ENCODE measurements at places on chromosomes 4 and X.

DNA sequence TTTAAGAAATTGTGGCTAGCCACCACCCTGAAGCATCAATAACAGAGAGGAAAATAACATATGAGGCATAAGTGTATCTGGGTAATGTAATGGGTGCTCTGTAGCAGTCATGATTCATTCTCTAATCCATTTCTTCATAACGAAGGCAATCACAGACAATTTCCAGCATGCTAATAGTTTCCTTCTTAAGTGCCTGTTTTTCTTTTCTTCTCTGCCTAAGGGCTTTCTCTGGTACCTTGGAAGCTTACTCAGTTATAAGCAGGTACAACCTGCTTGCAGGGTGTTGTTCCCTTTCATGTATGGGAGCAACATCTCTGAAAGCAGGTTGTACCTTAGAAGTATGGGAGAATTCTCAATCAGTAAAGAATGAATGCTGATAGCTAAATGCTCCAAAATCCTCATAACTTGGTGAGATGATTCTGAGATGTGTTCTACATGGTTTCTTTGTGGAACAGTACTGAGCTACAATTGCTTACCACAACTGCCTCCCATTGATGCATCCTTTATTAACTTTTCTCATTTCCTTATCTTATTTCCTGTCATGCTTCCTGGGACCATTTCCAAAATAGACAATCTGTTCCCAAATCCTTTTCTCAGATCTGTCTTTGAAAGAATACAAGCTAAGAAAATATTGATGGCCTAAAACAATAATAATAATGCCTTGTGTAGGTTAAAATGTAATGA, 247.6 kb downstream of the PAPSS1 start:
- DNase-seq = no peak

GRCh38 chrX:17778997-17779396, 41.7 kb downstream of the SCML1 start:
- DNase-seq = no peak

DNA sequence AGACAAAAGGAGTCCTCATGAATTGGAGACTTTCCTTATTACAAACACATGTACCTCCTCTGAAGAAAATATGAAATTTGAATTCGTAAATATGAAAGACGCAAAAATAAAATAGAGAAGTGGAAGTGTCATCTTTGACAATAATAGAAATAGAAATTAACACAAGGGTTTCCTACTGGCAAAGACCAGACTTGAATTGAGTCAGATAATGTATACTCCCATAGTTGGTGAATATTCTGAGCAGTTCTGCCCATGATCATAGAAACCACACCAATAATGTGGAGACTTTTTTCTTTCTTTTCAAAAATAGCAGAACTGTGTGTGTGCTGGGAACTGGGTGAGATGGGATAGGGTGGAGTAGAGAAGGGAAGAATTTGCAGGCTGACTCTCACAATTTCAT, 277.7 kb upstream of the TET2 start:
- peak; percentile 53 for DNase-seq

DNA sequence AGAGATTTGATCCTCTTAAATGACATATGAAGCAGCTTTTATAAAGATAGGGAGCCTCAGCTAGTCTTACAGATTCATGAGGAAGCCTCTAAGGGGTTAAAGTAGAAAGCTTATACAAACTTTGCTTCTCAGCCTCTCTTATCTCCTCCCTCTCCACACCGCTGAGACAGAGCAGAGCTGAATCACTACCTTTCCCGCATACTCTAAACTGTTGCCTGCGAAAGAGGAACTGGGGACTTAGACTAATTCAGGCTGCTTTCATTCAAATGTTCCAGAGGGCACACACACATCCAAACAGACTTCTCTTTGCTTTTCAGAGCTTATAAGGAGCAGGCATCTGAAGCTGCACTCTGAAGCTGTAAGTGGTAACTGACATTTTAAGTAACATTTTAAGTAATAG, at the start of gene SERTM2:
SERTM2 (plus strand) TSS at position 169 of the 400 bp plus-strand sequence. CDS start 7,213 bp downstream, outside the sequence.
- DNase-seq = peak; percentile 1

DNA sequence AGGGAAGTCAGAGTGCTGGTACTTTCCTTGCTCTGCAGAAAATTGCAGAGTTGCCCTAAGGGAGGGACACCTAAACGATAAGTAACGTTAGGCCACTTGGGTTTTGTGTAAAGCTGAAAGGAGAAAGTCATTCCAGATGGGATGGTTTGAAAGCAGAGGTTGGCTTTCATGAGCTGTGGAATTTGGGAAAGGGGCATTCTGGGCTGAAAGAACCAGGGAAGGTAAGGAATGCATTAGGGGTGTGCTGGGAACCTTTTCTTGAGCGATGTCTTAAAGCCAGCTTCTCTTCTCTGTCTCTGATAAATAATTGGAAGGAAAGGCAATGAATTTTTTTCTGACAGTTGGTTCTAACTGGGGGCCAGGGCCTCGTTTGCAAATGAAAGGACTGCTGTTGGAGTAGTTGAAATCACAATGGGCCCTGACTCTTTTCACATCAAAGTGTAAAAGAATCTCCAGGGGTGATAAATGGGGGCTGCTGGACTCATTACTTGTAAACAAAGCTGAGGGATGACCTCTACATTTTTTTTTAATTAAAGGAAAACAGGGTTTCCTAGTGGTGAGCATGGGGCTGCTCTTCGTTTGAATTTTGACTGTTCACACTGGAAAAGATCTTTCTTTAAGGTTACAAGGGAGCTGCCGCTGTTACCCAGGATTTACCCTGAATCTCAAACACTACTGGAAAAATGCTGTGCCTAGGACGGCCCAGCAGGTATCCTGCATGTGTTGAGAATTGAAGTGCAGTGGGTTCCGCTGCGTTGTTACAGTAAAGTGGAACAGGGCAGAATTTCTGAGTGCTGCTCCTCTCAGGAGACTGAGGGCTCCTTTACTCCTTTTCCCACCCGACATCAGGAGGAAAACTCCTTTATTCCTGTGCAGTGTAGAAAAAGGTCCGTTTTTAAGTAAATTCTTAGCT, 25.0 kb downstream of the AFF1 start:
- DNase-seq = no peak

- no peak for DNase-seq
These were observed 132.4 kb upstream of the USP9X start for GRCh38 chrX:40952855-40953254.

DNA sequence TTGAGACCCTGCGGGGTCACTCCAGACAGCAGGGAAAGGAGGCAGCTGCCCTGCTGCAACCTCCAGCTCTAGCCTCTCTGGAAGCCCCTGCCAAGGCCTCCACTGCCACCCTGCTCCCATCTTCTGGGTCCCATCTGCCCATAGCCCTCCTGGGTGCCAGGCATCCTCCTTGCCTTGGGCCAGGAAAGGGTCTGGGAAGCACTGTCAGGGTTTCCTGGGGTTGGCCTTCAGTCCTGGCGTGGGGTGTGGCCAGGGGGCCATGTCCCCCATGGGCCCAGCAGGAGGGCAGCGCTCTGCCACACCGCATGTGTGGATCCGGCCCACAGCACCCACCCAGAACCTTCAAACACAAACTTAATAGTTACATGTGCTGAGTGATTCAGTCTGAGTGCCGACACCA, 3.4 kb upstream of the CPLX1 start:
- DNase-seq = no peak

GRCh38 chrX:130402208-130402684, 459 bp downstream of the RBMX2 start:
- no peak for DNase-seq

GRCh38 chr4:142092941-142093340, 456.6 kb downstream of the IL15 start:
- DNase-seq = no peak

- no peak for DNase-seq
These were observed 105.4 kb downstream of the POLA1 start for GRCh38 chrX:24799078-24799477.

- no peak for DNase-seq
These were observed 135.5 kb downstream of the PALLD start for GRCh38 chr4:168632301-168632725.

DNA sequence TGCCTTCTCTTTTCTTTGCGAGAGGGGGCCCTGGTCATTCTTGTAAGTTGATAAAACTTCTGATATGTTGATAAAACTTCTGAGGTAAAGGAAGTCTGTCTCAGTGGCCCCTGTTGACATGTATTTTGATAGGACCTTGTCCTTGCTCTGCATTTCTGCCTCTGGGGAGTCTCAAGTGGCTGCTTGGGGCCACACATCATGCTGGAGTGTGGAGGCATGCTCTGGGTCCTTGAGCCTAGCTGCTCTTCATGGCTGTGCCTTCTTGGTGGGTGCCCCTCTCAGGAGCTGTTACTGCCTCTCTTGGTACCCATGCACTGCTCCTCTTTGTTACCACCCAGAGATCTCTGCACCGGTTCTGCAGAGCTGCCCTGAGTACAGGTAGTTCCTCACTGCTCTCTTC, 14.2 kb downstream of the NSD2 start:
- no peak for DNase-seq

GRCh38 chr4:66014146-66014765, 344.0 kb upstream of the EPHA5 start:
- DNase-seq = no peak

GRCh38 chrX:20796450-20796849, 529.7 kb upstream of the RPS6KA3 start:
- DNase-seq = no peak

GRCh38 chr4:2604614-2605013, 68.2 kb downstream of the FAM193A start:
- no peak for DNase-seq

GRCh38 chrX:1358793-1359476, 22.4 kb downstream of the IL3RA start:
- DNase-seq = no peak

DNA sequence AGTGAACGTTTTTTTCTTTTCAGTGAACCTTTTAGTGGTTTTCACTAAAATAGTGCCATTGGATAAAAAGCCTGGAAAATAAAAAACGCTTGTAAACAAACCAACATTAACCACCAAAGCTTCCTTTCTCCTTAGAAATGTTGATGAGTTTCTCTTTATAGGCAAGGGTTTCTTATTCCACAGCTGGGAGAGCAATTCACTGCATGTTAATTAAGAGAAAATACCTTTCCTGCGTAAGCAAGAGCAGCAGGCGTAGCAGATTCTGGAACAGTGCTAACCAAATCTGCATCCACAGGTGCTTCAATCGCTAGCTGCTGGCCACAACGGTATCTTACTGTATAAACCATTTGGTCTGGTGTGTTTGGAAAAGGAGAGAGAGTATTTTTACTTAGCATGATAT, 13.3 kb upstream of the AASDH start:
- DNase-seq = no peak

GRCh38 chr4:59818656-59819055, 1381.5 kb upstream of the ADGRL3 start:
- DNase-seq = peak; percentile 19

GRCh38 chr4:56409511-56410090, 22.3 kb upstream of the AASDH start:
- no peak for DNase-seq

GRCh38 chr4:43380093-43380492, 487.6 kb downstream of the GRXCR1 start:
- no peak for DNase-seq

DNA sequence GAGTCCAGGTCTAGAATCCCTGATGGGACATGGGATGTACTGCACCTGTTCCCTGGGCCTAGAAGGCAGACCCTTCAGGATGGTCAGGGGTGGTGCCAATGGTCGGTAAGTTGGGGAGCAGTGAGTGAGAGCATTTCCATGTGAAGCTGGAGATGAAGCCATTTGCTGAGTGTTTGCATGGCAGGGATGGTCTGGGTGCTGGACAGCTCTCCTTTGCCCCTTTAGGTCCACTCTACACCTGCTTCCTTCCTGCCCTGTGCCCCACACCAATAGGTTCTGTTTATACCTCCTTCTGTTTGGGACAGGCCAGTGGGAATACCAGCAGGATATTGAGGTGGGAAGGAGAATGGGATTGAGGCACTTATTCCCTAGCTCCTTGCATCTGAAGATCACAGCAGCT, 181.3 kb downstream of the STK32B start:
- DNase-seq = no peak

DNA sequence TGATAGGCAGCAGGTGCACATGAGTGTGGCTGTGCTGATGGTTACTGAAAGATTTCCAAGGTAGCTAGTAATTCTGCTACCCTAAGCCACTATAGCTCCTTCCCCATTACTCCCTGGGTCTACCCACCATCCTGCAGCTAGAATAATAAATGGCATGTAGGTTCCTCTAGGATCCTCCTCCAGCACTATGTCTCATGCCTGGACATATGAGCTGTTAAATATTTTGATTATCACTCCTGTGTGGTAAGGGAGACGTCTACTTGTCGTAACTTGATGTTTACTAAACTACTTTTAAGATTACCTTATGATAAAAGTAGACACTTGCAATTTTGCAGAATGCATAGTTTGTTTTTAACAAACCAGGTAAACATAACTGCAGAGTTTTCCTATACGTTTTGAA, 35.5 kb downstream of the TET2 start:
- DNase-seq = no peak

- no peak for DNase-seq
These were observed 871 bp upstream of the SLITRK2 start for GRCh38 chrX:145816601-145817315.

DNA sequence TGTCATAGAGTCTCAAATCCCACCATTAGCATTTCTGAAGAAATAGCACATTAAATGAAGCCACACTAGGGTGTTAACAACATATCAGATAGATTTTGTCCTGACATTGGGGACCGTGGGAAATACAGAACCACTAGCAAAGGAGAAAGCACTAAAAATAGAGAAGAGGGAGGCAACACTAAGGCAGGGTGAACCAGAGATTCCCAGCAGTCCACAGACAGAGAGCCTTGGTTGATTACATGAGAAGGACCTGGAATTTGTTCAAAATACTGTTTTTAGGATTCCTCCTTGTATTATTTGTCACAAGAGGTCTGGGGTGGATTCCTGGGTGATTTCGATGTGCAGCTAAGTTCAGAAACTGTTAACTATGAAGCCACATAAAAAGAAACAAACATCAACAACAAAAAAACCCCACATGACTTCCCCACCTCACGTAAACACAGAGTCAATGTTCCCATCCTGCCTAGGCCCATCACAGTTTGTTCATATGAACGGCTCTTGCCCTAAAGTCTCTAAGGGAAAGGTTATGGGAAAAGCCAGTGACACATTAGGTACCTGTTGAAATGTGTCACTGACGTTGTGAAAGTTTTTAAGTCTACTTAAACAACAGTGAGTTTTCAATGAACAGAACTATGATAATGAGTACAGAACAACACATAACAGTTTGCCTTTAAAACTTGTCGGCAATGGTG, 23.6 kb upstream of the GRSF1 start:
- peak; percentile 28 for DNase-seq

GRCh38 chrX:120512222-120512621, 43.1 kb upstream of the LAMP2 start:
- no peak for DNase-seq

DNA sequence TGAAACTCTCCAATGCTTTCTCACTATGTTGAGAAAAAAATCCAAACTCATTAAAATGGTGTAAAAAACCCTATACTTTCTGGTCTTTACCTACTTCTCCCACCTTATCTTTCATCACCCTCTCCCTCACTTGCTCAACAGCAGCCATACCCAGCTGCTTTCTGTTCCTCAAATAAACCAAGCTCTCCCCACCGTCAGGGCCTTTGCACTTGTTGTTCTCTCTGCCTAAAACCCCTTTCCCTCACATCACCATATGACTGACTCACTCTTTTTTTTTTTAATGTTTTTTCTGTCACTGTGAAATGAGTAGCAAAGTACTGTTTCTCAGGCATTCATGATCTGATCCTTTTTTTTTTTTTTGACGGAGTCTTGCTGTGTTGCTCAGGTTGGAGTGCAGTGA, 122.3 kb upstream of the TMEM164 start:
- DNase-seq = peak; percentile 66

- no peak for DNase-seq
These were observed 8.2 kb downstream of the PRRG3 start for GRCh38 chrX:151703487-151703886.
